SHP77 (cell line): ENCODE measurements at places on chromosomes 6 and 20.
A peak's percentile ranks its signal among the peaks of the same experiment; 100 is the strongest.

GRCh38 chr6:35152067-35152707 lies 11.0 kb upstream of the TCP11 start:
- DNase-seq: no peak

- no peak for DNase-seq
These were observed 3.2 kb downstream of the GPR63 start for GRCh38 chr6:96834070-96834469.

GRCh38 chr6:31877651-31878161 lies 1.1 kb downstream of the SLC44A4 start:
- DNase-seq: peak; percentile 62

- peak; percentile 27 for DNase-seq
These were observed 95.8 kb upstream of the STXBP5 start for GRCh38 chr6:147108259-147108910.

GRCh38 chr6:46299253-46299652 lies 128.5 kb upstream of the ENPP5 start:
- DNase-seq: no peak

DNA sequence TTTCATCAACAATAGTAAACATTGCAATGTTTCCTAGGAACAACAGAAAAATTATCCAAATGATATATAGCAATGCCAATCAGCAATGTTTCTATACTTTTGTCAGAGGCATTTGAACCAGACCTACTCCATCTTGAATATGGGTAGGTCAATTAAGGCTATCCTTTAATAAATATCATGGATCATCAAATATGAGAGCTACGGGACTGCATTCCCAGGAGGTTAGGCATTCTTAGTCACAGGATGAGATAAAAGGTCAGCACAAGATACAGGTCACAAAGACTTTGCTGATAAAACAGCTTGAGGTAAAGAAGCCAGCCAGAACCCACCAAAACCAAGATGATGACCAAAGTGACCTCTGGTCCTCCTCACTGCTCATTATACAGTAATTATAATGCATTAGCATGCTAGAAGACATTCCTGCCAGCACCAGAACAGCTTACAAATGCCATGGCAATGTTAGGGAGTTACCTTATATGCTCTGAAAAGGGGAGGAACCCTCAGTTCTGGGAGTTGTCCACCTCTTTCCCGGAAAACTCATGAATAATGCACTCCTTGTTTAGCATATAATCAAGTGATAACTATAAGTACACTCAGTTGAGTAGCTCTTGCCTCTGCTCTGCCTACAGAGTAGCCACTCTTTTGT lies 8.6 kb upstream of the SERPINB6 start:
- no peak for DNase-seq

DNA sequence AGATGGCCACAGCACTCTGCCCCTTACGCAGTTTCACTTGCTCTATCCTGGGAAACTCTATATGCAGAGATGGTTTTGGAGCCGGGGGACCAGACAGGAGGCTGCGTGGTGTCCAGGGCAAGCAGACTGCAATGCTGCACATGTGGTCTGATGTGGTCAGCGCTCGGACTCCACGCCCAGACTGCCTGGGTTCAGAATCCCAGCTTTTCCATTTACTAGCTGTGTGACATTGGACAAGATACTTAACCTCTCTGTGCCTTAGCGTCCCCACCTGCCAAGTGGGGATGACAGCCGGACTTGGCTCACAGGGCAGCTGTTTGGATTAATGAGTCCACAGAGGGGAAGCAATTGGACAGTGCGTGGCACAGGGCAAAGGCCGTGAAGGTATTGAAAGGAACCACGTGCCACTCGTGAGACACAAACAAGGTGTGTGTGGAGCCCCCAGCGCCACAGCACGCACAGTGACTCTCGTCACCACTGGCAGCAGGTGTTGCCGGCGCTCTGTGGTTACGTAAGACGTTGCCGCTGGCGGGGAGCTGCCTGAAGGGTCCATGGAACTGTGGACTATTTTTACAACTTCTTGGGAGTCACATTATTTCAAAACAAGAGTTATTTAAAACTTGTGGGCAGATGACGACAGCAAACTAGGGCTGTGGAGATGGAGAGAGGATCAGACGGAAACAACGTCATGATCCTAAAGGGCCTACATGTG lies 201.4 kb downstream of the PREX1 start:
- no peak for DNase-seq

DNA sequence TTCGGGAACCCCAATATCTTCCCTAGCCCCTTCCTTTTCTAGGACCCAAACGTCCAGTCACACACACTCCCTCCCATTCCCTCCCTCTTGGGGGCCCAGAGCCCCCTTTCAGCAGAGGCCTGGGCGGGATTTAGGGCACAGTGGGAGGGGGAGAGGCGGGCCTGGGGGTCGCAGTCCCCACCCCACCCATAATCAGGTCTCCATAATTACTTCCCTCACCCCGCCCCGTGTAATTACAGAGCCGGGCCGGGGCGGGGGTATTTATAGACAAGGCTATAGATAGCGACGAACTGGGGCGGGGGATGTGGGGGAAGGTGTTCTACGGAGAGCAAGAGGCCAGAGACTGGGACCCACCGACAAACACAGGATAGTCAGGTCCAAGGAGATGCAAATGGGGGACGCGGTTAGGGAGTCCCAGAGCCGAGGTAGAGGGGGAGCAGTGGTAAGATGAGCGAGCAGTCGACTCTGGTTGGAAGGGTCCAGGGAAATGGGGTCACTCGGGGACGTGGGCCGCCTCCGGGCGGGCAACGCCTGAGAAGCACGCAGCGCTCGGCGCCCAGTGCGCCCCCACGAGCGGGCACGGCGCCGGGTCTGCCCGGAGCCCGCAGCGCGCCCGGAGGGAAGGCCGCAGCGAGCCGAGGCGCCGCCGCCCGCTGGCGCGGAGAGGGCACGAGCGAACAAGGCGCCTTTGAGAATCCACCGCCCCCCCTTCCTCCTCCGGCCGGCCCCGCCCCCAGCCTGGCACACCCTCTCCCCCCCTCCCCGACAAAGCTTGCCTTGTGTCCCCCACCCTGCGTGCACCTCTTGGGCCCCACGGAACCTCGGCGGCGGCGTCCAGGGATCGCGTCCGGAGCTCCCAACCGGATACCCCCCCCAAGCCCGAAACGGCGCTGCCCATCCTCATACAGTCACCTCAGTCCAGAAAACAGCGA lies 670 bp upstream of the COL11A2 start:
- DNase-seq: no peak

DNA sequence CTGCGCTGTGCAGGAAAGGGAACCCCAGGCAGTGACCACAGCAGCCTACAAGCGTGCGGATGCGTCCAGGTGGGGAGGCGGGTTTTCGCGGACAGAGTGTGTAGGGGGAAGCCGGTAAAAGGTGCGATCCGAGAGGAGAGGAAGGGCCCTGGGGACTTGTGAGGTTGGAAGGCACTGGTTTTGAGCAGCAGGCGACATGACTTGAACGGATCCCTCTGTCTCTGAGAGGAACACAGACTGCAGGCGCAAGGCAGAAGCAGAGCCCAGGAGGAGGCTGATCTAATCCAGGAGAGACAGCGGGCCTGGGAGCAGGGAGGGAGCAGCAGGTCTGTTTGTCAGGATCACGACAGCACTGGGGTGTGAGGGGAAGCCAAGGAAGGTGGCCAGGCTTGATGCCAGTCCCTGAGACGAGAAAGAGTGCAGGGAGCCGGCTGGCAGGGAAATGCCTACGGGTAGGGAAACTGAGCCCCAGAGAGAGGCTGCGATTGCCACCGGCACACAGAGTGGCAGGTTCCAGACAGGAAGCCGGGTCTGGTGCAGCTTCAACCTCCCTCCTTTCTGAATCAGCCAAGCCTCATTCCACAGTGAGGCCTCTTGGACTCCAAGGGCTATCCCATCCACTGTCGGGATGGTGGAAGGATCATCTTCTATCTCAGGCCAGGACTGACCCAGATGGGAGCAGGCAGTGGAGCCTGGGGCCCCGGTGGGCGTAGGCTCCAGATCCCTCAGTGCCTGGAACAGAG lies 57.1 kb downstream of the HNF4A start:
- no peak for DNase-seq

GRCh38 chr6:97668716-97669115 lies 385.7 kb upstream of the MMS22L start:
- no peak for DNase-seq

DNA sequence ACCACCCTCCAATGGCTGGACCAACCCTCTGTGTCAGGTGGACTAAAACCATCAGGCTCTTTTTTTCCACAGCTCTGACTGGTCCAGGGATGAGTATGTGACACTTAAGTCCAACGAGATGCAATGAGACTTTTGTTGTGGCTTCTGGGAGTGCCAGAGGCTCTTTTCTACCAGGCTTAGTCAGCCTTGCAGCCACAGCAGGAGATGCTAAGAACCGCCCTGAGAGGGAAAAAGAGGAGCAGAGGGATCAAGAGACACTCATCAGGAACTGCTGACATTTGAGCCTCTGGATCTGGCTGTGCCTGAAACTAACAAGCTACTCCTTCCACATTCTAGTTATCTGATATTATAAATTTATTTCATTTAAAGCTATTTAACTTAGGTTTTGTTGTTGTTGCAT lies 270.9 kb upstream of the SULF2 start:
- DNase-seq: no peak

- no peak for DNase-seq
These were observed 129.7 kb upstream of the SLC22A16 start for GRCh38 chr6:110606151-110606550.

DNA sequence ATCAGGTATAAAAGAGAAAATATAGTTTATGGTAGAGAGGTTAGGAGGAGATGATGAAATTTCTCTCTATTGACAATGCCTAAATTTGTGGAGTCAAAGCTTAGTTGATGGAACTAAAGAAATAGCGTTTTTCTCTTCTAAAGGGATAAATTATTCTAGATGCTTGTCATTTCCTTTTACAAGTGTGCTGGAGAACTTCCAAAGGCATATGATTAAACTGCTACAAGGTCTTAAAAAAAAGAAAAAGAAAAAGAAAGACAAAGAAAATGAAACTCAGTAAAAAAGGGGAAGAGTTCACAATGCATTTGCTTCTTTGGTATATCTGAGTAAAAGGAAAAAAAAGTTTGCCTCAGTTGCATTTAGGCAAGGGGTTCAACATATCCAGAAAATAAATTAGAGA lies 499.8 kb upstream of the PTCHD4 start:
- DNase-seq: no peak

- no peak for DNase-seq
These were observed 11.9 kb downstream of the FOXA2 start for GRCh38 chr20:22572491-22572890.

- DNase-seq: no peak
These were observed 14.9 kb downstream of the ZBTB2 start for GRCh38 chr6:151376440-151376839.

DNA sequence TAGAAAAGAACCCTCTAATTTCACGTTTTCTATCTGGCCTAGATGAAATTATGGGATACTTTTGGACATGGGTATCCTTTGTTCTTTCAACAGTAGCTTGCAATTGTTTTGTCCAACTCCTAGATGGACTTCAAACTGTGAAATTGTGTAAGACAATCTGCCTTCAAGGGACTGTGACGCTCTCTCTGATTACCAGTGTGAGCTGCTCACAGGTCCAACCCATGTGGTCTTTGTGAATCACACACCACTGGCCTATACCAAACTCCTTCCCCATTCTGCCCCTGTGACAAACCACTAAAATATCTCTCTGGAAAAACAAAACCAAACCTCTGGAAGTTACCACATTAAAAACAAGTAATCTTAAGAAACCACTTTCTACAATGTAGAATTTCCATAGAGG lies 59.5 kb downstream of the NINL start:
- DNase-seq: no peak

GRCh38 chr6:13702809-13703302 lies 8.8 kb downstream of the RANBP9 start:
- no peak for DNase-seq

- DNase-seq: no peak
These were observed 328.6 kb upstream of the PLCB4 start for GRCh38 chr20:8740265-8740664.

GRCh38 chr20:57769756-57770155 lies 59.9 kb upstream of the PMEPA1 start:
- DNase-seq: no peak

DNA sequence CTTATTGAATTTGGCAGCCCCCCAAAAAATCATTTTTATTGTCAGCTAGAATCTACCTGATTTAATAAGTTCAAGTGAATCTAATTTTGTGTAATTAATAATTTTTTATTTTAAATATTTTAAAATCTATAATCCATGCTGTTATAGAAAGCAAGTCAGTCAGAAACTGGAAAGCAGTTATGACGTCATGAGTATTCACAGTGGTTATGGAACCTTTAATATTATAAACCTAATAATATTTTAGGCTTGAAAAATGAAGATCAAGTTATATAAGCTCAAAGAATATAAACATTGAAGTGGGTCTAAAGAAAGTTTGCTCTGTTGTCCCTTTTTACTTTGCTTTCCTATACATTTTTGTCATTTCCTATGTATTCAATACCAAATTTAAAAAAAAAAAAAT lies 1075.1 kb upstream of the EPHA7 start:
- no peak for DNase-seq

DNA sequence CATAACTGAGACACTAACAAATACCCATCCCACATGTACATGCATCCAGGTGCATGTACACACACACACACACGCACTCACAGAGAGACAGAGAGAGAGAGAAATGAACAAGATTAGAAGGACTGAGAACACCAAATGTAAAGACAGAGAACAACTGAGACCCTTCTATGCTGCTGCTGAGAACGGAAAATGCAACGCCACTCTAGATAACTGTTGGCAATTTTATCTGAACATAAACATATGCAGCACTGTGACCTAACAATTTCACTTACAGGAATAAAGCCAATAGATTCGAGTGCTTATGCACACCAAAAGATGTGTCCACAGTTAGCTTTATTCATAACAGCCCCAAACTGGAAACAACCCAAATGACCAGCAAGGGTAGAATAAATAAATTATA lies 103.8 kb upstream of the LY86 start:
- DNase-seq: no peak

GRCh38 chr6:169846286-169847056 lies 95.0 kb downstream of the ERMARD start:
- DNase-seq: no peak

GRCh38 chr20:48797275-48797825 lies 30.4 kb downstream of the PREX1 start:
- DNase-seq: no peak

DNA sequence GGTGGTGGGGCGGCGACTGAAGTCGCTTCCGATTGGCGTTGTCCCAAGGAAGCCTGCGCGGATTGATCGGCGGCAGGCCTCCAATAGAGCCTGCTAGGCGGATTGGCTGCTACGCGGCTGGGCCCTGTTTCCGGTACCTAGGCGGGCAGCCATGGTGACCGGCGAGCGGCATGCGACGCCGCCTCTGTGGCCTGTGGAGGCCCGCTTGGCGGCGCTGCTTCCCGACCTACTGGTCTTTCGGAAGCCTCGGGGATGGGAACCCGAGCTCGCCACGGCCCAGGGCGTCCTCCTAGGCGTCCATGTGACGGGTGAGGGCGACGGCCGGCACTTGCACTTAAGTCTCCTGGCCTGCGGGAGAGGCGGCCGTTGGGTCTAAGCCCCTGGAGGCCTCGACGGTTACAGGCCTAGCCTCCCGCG lies 28.1 kb downstream of the NFYA start:
- no peak for DNase-seq
